ENCODE measurements at places on chromosomes 2 and 18.
A peak's percentile ranks its signal among the peaks of the same experiment; 100 is the strongest.

GRCh38 chr2:102657770-102658169 lies 38.4 kb downstream of the SLC9A2 start:
- DNase-seq: no peak

- DNase-seq: no peak
Observed at GRCh38 chr2:18311420-18312195, 248.8 kb downstream of the RDH14 start.

GRCh38 chr18:63159590-63159989 lies 160.0 kb downstream of the BCL2 start:
- DNase-seq: no peak

DNA sequence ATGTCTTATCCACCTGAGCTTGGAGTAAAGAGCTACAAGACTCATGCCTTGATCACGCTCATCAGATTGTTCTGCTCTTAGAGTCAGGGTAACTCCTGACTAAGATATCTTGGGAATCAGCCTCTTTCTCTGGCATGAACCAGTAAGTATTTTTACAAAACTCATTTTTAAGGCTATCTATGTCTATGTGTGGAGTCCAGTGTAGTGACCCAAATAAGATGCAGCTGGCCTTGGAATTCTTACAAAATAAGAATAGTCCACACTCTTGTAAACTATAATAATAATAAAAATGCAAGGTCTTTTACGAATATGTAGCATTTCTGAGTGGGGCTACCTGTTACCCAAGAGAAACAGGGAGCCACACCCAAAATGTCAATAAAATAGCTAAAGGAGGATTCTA lies 498.3 kb upstream of the SYT4 start:
- DNase-seq: no peak

GRCh38 chr2:240832205-240832727 lies 12.2 kb upstream of the KIF1A start:
- peak; percentile 95 for DNase-seq

DNA sequence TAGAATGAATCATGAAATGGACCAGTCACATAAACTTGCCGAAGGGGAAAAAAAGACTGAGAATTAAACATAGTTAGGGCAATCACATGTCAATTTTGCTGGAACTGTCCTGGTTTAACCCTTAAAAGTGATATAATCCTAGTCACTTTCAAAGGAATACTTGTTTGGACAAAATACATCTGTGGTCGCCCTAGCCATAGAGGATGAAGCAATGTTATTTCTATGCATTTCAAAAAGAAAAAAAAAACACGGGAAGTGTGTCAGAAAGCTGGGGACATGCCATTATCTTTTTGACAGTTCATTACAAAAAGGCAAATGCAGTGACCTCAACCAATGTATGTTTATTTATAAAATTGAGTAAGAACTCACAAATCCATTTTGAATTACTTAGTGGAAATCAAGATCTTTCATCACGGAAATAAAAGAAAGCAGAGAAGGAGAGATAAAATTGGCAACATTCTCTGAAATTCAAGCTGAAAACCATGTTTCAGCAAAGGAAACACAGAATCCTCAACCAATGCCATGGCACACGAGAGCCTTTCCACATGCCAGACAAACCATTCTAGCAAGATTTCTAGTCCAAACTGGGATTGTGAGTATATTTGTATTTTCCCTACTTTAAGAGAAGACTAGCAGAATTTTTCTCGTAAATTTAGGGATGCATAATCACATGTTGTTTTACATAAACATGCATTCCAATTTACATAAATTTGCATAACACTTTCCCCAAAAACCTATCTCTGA lies 854.3 kb upstream of the ACVR2A start:
- no peak for DNase-seq

GRCh38 chr2:188598551-188598950 lies 306.9 kb downstream of the GULP1 start:
- no peak for DNase-seq

- no peak for DNase-seq
Observed at GRCh38 chr2:842151-842803, 108.4 kb upstream of the SNTG2 start.

GRCh38 chr2:20250436-20250835 lies 25.5 kb upstream of the SDC1 start:
- DNase-seq: no peak

DNA sequence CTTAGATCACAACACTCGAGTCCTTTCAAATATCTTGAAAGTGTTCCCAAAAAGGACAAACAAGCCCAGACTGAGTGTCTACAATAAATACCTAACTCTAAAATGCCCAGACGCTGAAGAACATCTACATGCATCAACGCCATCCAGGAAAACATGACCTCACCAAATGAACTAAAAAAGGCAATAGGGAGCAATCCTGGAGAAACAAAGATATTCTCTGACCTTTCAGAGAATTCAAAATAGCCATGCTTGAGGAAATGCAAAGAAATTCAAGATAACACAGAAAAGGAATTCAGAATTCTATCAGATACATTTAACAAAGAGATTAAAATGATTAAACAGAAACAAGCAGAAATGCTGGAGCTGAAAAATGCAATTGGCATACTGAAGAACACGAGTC lies 61.2 kb upstream of the CHN1 start:
- DNase-seq: no peak

- DNase-seq: no peak
Observed at GRCh38 chr2:240219208-240219890, 78.9 kb upstream of the OTOS start.

All from stimulated activated CD8-positive, alpha-beta memory T cell treated with anti-CD3 and anti-CD28 coated beads, Interleukin-7, amount 100 ng/mL, for 48 hours (primary cell).